ENCODE measurements at places on chromosomes 2 and 18.

GRCh38 chr2:20682167-20682920 is 15.4 kb downstream of the GDF7 start:
- H3K27me3 ChIP-seq, result no peaks in the 10 kb centered on the region
- peak overlapping the region; percentile 34 for H3K27ac ChIP-seq
- no peaks in the 10 kb centered on the region for H3K36me3 ChIP-seq

DNA sequence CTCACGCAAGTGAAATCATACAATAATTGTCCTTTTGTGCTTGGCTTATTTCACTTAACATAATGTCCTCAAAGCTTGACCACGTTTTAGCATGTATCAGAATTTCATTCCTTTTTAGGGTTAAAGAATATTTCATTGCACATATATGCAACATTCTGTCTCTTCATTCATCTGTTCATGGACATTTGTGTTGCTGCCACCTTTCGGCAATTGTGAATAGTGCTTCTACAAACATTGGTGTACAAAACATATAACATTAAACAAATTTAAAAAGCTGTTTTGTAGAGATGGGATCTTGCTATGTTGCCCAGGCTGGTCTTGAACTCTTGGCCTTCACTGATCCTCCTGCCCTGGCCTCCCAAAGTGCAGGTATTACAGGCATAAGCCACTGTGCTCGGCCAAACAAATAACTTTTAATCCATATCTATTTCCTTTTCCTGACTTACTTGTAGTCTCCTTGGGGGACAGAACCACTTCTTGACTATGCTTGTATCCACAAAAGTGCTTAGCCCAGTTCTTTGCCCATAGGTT is 209.3 kb downstream of the SLC4A3 start:
- H3K27ac ChIP-seq, result no peak overlapping the region
- no peaks in the 10 kb centered on the region for H3K27me3 ChIP-seq
- no peak for DNase-seq
- H3K36me3 ChIP-seq, result no peaks in the 10 kb centered on the region
- H3K4me3 ChIP-seq, result no peak overlapping the region

- H3K4me1 ChIP-seq, result no peaks in the 10 kb centered on the region
- no peak for DNase-seq
- H3K27ac ChIP-seq, result no peak overlapping the region
Observed at GRCh38 chr2:68730828-68731227, 3.8 kb upstream of the ARHGAP25 start.

- no peaks in the 10 kb centered on the region for H3K4me1 ChIP-seq
- H3K36me3 ChIP-seq, result peaks cover 26% of the 10 kb centered on the region
- no peak overlapping the region for H3K4me3 ChIP-seq
- no peak overlapping the region for H3K27ac ChIP-seq
- H3K27me3 ChIP-seq, result no peaks in the 10 kb centered on the region
- DNase-seq, result no peak
Observed at GRCh38 chr2:85843543-85843942, 45.2 kb downstream of the ST3GAL5 start.

DNA sequence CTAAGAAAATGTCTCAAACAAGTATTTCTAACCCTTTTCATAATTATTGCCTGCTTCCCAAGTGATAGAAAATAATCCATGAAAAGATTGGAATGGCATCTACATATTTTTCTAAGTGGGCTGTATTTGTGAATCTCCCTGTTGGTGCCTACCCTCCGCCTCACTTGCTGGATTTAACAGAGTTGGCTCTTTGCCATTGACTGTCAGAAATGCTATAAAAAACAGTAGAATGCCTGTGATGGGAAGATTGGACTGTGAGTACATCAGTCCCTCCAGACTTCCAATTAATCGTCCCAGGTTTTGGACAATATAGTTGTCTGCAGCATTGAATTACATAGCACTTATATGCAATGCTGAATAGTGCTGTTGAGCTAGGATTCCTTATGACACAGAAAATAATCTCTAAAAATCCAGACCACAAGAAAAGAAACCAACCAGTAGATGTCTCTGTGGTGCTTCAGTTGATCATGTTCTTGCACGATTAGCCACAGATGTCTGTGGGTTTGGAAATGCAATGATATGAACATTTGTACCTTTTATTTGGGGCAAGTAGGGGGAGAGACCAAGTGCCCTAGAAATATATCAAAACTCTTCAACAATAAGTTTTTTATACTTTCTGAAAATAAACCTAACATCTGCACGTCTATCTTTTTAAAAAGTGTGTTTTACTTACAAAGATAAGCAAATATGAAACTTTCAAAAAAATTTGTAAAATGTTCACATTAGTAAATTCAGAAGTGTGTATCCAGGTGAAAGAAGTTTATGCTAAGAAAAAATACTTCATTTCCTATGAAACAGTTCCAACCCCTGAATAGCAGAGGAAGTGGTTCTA is 88.5 kb downstream of the DYNAP start:
- no peaks in the 10 kb centered on the region for H3K27me3 ChIP-seq
- H3K4me1 ChIP-seq, result no peaks in the 10 kb centered on the region
- no peak for DNase-seq
- H3K4me3 ChIP-seq, result no peak overlapping the region
- no peaks in the 10 kb centered on the region for H3K36me3 ChIP-seq

- no peak for DNase-seq
- H3K36me3 ChIP-seq, result no peaks in the 10 kb centered on the region
- no peak overlapping the region for H3K27ac ChIP-seq
- H3K27me3 ChIP-seq, result no peaks in the 10 kb centered on the region
Observed at GRCh38 chr18:55908901-55909366, 320.9 kb upstream of the TCF4 start.

- DNase-seq, result no peak
- H3K4me1 ChIP-seq, result no peaks in the 10 kb centered on the region
- no peak overlapping the region for H3K27ac ChIP-seq
- H3K4me3 ChIP-seq, result no peak overlapping the region
- H3K36me3 ChIP-seq, result peaks cover 3% of the 10 kb centered on the region
Observed at GRCh38 chr2:216056739-216057138, 24.9 kb downstream of the PECR start.

DNA sequence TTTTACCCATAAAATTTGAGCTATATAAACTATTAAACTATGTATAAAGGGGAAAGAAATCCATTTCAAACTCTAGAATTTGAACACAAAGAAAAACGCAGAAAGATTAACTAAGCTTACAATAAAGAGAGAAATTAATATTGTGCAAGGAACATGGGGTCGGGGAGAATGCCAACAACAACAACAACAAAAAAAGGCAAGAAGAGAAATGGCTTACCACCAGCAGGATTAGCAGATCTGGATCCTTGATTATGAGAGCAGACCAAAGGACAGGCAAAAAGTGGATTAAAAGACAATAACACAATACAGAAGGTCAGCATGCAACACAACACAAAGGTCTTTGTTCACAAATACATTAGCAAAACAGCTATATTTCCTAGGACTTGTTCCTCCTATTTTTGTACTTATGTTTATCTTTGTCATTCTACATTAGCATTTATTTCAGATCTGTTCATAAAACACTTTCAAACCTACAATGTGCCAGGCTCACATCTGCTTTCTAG is 103.4 kb upstream of the RNU4ATAC start:
- DNase-seq, result no peak
- H3K27ac ChIP-seq, result no peak overlapping the region
- H3K27me3 ChIP-seq, result no peaks in the 10 kb centered on the region
- H3K4me3 ChIP-seq, result no peak overlapping the region

DNA sequence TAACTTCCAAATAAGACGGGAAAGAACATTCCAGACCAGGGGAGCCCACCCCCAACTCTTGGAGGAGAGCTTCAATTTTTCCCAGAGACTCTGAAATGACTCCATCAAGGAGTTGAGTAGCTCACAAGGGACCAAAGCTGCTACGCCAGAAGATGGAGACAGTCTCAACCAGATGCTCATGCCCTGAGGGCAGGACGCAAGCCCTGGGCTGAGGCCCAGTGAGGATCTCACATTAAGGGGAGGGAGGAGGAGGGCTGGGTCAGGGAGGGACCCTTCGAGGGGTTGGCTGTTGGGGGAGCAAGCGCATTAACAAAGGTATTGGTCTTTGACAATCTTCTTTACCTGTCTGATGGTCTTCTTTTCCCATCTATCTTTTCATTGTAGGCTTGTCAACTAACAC is 141.3 kb upstream of the SLC1A4 start:
- H3K27me3 ChIP-seq, result no peaks in the 10 kb centered on the region
- H3K4me1 ChIP-seq, result no peaks in the 10 kb centered on the region
- H3K27ac ChIP-seq, result no peak overlapping the region
- no peaks in the 10 kb centered on the region for H3K36me3 ChIP-seq

GRCh38 chr2:59658906-59659635 is 894.4 kb downstream of the BCL11A start:
- no peak overlapping the region for H3K4me3 ChIP-seq
- DNase-seq, result no peak
- no peaks in the 10 kb centered on the region for H3K36me3 ChIP-seq
- no peaks in the 10 kb centered on the region for H3K27me3 ChIP-seq
